ENCODE measurements at places on chromosomes 12 and 14.
A peak's percentile ranks its signal among the peaks of the same experiment; 100 is the strongest.

GRCh38 chr14:55267820-55268219 lies 3.4 kb upstream of the FBXO34 start:
- no peak for DNase-seq

DNA sequence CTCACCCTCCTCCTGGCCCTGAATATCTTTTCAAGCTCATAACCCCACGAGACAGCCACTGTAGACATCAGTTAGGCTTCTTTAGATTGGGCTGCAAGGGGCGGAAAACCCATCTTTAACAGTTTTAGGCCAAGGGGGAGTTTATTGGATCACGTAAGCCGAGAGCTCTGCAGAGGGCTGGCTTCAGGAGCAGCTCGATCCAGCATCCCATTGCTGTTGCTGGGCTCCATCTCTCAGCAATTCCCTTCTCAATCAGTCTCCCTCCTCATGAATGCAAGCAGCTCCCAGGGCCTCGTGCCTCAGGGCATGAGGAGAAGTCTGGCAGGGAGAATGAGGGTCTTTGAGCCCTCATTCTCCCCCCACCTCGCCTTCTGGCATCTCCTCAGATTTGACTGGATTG lies 59.4 kb downstream of the ADGRD1 start:
- no peak for DNase-seq

- DNase-seq, result peak; percentile 65
Observed at GRCh38 chr12:70590051-70590450, 47.2 kb downstream of the PTPRB start.

DNA sequence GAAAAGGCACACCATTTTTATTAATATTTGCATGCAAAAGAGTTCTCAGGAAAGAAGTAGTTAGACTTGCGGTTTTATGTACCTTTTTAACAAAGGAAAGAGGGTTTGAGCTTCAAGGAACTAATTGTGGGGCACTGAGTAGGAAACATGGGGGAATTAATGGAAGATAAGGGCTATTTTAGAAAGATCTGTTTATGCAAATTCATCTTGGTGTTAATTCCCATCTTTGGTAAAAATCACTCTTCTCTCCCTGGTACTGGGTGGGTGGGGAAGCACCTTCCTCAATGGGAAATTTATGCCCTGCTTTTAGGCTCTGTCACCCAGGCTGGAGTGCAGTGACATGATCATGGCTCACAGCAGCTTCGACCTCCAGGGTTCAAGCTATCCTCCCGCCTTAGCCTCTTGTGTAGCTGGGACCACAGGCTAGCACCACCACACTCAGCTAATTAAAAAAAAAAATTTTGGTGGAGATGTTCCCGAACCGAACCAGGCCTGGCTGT lies 30.1 kb upstream of the RESF1 start:
- no peak for DNase-seq

DNA sequence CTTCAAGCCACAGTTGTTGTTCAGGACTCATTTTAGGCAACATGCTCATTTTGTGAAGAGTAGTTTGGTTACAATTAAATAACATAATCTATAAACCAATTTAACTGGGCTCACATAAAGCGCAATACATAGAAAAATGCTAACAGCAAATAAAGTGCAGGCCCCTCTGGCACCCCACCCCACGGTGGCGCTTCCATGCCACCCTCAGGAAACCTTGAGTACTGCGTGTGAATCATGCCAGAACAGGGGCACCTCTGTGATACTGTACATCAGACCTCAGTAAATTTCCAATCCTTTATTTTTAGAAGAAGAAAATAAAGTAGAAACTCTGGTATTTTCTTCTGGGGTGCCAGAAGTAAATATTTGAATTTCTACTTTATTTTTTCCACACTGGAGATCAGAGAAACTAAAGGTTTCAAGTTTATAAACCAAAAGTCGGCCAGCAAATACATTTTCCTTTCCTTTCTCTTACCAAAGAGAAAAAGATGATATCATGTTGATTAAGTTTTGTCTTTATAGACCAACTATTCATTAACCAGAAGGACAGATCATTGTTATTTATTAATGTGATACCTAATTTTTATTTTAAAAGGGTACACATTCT lies 316.8 kb downstream of the PAWR start:
- peak; percentile 19 for DNase-seq

DNA sequence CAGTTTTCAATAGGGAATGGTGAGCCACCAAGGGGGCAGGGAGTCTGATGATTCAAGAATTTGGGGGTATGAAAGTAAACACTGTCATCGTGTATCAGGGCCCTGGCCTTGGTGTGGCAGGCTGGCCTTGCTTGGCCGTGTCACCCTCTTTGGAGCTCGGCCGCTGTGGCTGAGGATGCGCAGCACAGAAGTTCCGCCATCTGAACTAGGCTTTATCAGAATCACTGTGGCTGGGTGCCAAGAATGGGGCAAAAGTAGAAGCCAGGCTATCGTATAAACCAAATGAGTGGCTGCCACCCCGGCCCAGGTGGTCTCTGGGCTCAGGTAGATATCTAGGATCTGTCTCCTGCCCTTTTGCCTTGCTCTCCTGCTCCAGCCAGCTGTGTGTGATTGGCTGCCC lies 137.4 kb downstream of the PAPOLA start:
- DNase-seq, result peak; percentile 1

GRCh38 chr12:116381744-116382685 lies 104.5 kb upstream of the MED13L start:
- DNase-seq, result no peak

GRCh38 chr14:97177635-97178034 lies 380.5 kb downstream of the VRK1 start:
- DNase-seq, result no peak

- no peak for DNase-seq
Observed at GRCh38 chr12:110269622-110270124, 11.4 kb upstream of the ATP2A2 start.

GRCh38 chr12:131774576-131775391 lies 53.4 kb upstream of the MMP17 start:
- DNase-seq, result no peak

- DNase-seq, result peak; percentile 50
Observed at GRCh38 chr12:46267825-46268582, 839 bp downstream of the SLC38A1 start.

DNA sequence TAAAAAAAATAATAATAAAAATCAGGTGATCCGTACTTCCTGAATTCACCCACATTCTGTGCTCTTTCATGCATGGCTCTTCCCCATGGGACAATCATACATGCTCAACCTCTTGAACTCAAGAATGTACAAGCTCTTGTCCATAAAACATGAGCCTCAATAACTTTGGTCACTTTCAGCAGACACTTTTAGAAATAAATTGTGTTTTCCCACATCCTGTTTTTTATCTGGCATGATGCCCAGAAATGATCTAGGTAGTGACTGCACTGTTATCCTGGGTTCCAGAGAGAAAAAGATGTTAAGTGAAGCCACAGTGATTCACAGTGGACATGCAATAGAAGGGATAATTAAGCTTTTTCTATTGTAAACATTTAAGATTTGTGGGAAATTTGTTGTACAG lies 537.6 kb upstream of the TMEM132C start:
- no peak for DNase-seq

- no peak for DNase-seq
Observed at GRCh38 chr12:3342051-3342450, 149.0 kb upstream of the PRMT8 start.

GRCh38 chr14:100834082-100834793 lies 8.3 kb downstream of the MEG3 start:
- no peak for DNase-seq

DNA sequence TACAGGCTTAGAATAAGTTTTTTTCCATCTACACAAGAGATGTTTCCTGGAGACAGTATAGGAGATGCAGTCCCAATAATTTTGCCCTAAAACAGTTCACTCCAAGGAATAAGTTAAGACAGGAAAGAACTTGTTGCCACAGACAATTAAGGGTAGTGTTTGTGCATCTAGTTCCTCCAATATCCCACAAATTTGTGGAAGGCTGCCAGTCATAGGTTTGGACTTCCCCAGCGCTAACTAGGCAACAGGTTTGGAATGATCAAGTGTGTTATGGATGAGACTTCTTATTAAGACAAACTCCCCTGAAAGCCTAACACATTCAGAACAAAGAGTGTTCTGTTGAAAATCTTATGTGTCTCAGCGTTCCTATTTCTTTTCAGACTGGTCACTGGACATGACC lies 611.0 kb downstream of the CCER1 start:
- no peak for DNase-seq

GRCh38 chr14:102571478-102572042 lies 20.9 kb upstream of the RCOR1 start:
- DNase-seq, result no peak

GRCh38 chr12:14723763-14724162 lies 27.4 kb upstream of the GUCY2C start:
- peak; percentile 30 for DNase-seq

- peak; percentile 34 for DNase-seq
Observed at GRCh38 chr12:122022393-122023338, 982 bp downstream of the BCL7A start.

GRCh38 chr14:103504991-103505565 lies 17.6 kb downstream of the CKB start:
- DNase-seq, result no peak

- no peak for DNase-seq
Observed at GRCh38 chr14:65413739-65414045, 1.2 kb downstream of the FUT8 start.

DNA sequence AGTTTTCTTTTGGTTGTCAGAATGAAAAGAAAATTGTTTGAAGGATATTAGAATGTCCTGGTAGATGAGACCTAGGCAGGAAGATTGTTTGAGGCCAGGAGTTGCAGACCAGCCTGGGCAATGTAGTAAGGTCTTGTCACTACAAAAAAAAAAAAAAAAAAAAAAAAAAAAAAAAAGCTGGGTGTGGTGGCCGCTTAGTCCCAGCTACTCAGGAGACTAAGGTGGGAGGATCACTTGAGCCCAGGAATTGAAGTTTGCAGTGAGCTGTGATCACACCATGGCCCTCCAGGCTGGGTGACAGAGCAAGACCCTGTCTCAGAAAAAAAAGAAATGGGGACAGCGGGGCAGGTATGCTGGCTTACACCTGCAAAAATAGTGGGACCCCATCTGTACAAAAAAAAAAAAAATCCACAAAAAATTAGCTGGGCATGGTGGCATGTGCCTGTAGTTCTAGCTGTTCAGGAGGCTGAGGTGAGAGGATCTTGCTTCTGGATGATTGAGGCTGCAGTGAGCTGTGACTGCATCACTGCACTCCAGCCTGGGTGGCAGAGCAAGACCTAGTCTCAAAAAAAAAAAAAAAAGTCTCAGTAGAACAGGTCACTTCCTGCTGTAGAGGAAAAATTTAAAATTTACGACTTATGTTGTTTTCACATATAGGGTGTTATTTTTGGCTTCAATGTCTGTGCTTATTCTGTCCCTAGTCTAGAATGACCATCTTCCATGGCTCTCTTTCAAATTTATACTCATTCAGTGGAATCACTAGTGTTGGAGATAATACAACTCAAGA lies 70.7 kb downstream of the PPHLN1 start:
- DNase-seq, result no peak

GRCh38 chr12:131273291-131273845 lies 319.7 kb downstream of the ADGRD1 start:
- no peak for DNase-seq

DNA sequence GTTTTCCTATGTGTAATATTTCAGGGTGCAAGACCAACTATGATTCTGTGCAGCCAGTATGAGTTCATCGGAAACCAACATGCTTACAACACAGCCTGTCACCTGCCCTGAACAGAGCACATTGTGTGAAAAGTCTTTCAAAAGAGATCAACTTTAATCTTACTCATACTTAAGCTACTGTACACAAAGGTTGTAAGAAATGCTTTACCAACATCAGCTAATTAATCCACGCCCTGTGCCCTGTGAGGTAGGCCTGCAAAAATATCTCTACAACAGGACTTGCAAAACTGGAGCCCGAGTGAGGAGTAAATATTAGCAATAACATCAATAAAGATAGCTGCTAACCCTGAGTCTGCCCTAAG lies 15.1 kb downstream of the APPL2 start:
- DNase-seq, result no peak

- no peak for DNase-seq
Observed at GRCh38 chr12:65876898-65877721, 52.8 kb downstream of the HMGA2 start.

- DNase-seq, result no peak
Observed at GRCh38 chr14:102333390-102333789, 13.8 kb downstream of the ZNF839 start.

- DNase-seq, result no peak
Observed at GRCh38 chr12:118959985-118960560, 21.3 kb upstream of the SRRM4 start.

DNA sequence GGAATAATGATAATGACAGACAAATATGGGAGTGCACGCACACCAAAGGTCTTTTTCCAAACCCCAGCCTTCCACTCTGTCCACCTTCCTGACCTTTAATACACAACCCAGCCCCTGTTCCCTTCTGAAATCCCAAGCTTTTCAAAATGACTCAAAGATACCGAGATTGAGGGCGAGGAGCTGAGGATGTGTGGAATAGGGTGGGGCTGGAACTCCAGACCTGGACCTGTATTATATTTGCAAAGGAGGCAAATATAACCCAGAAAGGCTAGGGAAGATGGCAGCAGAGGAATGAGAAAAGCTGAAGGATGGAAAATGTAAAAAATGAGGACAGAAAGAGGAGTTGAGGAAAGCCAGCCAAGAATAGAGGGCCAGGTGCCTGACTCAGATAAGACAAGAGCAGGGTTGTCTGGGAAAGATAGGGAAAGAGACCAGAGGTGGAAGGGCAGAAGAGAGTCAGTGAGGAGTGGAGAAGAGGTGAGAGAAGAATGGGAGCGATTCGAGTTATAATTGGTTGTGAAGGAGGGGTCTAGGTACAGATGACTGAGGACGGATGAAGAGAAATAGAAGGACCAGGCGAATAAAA lies 1.0 kb upstream of the PTMS start:
- no peak for DNase-seq

DNA sequence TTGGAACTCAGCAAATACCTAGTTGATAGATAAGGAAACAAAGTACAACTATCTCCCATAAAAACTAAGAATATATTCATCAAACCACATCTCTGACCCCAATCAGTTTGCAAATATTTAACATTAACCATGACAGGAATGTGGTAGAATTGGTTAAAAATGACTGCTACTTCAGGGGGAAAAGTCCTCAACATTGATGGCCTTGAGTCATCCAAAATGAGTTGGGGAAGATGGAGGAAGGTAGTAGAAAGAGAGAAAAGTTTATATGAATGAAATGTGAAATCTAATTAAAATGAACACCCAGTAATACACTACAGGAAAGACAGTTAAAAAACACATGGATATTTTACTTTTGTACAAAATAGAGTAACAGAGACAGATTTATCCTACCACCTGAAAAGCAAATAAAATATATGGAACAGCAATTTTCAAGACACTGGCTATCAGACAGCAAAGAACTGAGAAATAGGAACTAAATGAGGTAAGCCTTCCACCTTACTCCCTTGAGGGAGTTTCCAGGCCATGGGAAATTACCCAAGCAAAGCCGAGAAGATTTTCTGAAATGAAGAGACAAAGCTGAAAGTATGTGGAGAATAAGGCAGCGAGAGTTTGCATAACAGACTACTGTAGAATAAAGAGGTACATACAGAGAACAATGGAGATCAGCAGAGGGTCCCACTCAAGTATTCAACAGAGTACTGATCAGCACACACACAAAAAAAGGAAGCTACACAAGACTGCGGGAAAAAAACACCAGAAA lies 49.6 kb downstream of the TC2N start:
- DNase-seq, result no peak

Data from germinal center (tissue), 1 donor.